ENCODE measurements at places on chromosomes 1 and 21.
A peak's percentile ranks its signal among the peaks of the same experiment; 100 is the strongest.

DNA sequence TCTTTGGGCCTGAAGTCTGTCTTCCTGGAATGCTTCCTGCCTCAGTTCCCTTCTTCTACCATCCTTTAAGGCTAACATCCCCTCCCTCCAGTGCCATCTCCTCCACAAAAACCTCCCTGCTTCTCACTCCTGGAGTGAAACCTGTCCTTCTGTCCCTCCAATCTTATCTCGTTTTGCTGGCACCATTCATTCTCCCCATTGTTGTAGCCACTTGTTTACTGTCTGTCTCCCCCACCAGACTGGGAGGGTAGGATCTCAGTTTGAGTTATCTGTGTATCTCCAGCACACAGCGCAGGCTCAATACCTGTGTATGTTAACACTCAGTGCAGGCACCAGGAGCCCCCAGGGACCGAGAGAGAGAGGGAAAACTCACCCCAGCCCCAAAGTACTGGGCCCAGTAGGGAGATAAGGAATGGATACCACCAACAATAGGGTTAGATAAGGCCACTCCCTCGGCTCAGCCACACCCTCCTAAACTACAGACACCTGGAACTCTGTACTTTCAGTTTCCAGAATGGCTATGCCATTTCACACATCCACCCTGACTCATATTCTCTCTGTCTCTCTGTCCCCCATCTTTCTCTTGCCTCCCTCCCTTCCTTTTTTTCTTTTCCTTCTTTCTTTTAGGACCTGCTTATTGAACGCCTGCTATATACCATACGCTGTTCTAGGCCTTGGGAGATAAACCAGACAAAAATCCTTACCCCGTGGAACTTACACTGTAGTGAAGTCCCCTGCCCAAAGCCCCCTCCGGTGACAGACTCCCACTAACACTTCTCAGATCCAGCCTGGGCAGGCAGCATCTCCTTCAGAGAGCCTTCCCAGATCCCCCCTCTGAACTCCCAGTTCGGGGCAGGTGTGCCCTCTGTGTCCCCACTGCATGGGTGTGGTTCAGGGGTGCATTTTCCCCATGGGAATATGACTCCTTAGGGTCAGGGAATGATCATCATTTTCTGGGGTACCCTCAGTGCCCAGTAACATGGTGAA is 3.3 kb upstream of the SSBP3 start:
- DNase-seq = peak; percentile 75

DNA sequence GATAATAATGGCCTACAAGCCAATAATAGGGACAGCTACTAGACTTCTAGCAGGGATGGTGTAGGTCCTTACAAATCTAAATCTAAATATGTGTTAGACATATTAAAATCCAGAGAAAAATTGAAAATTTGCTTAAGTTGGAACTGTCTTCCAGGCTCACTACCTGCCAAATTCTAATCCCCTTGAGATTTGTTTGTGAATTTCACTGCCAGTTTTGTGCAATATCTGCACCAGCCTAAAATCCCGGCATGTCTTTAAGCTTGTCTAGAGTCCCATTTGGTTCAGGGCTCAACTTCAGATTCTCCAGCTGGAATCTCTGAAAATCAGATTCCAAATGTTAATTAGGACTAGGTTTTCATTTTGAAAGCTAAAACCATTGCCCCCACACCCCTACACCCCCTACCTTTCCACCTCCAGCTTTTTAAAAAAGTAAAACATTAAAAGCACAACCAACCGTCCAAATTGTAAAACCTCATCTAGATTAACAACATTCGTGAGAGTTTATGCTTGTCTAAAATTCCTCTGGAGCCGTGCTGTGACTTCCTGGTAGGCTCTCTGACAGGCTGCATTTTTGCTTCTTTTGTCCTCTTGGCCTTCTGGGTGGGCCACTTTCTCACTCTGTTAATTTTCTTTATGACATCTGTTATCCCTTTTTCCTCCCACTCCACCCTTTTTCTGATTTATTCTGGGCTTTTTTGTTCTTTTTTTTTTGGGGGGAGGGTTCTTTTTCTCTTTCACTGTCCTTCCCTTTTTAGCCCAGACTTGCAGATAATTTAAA is 348.7 kb downstream of the PAPPA2 start:
- no peak for DNase-seq

DNA sequence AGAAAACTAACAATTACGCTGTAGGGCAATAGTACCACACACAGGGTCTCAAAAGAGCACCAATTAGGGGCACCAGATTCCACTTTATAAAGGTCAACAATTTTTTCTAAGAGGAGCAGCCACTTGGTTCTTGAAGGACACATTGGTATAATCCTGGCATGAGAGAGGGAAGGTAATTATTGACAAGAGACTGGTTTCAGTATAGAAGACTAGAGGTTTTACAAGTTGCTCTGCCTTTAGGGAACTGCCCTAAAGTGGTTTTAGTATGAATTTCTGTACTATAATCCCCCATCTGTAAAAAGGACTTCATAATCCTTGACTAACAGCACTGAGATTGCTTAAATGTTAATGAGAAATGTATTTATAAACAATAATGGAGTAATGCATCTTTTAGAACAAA is 648.5 kb upstream of the PTBP2 start:
- DNase-seq = no peak

DNA sequence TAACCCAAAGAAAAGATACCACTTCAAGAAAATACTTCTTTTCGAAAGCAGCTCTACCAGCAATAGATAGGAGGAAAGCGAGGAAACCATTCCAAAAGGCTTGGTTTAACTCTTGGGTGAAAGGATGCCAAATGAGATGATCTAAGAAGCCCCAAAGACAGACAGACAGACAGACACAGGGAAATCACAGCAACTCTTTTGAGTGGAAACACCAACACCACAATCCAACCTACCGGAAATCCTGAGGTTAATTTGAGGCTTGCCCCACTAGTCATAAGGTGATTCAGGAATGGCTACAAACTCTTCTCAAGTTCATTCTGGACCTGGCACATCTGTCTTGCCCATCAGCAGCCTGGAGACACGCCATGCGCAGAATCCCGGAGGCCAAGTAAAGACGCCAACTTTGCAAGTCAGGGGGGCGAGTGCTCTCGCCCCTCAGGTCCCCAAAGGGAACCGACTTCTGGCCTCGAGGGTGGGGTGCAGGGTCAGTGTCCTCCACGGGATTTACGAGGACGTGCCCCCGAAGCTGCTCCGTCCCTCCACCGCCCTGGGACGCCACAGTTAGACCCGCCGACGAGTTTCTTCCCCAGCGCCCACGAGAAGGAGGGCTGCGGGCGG is 778 bp downstream of the EVI5 start:
- DNase-seq = peak; percentile 80

- DNase-seq = no peak
These were observed 17.0 kb downstream of the IL10RB start for GRCh38 chr21:33283203-33283602.

DNA sequence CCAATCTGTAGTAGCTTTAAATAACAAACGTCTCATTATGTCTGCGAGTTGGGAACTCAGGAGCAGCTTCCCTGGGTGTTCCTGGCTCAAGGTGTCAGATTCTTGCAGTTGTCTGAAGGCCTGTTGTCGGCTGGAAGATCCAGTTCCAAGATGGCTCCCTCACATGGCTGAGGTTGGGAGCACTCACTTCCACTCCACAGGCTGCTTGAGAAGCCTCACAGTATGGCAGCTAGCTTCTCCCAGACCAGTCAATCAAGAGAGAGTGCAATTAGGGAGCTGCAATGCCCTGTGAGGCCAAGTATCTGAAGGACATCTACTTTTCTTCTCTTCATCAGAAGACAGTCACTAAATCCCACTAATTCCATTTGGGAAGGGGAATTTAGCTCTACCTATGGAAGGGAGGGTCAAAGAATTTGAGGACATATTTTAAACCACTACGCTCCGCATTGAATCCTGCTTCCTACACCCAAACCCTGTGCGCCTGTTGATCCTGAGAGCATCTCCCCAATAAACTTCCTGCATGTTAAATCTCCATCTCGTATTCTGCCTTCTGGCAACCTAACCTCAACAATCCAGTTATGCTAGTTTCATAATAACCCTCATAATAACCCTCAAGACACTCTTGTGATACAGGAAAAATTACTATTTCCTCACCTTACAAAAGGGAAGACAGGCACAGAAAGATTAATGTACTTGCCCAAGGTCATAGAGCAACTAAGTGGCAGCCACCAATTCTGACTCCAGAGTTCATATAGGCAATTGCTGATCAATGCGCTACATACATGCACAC is 3.6 kb upstream of the VPS26C start:
- DNase-seq = no peak

GRCh38 chr1:232602622-232603021 is 27.3 kb downstream of the SIPA1L2 start:
- no peak for DNase-seq

- DNase-seq = no peak
These were observed 308.0 kb downstream of the CAMTA1 start for GRCh38 chr1:7093297-7093696.

- DNase-seq = no peak
These were observed 19.0 kb upstream of the ABCG1 start for GRCh38 chr21:42199868-42200463.

GRCh38 chr1:17027900-17028299 is 16.2 kb upstream of the ATP13A2 start:
- no peak for DNase-seq

GRCh38 chr1:223707256-223708000 is 4.9 kb upstream of the CAPN2 start:
- no peak for DNase-seq

GRCh38 chr21:30676737-30677136 is 34.1 kb downstream of the KRTAP20-3 start:
- DNase-seq = no peak

GRCh38 chr1:199054694-199055093 is 415.9 kb downstream of the PTPRC start:
- no peak for DNase-seq

DNA sequence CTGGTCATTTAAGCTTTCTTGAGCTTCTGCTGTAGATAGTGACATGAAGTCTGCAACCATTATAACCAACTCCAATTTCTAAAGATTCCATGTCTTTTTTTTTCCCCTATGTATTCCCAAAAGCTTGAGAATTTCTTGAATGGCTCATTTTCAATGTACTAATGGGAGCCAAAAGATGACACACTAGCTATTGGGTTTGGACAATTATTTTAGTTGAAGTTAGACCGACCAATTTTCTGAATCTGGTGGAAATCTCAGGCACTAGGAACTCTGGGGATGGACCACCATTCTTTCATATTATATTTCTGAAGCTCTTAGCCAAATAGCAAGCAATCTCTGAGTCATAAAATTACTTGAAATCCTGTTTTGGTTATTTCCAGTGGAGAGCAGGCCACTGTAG is 617.4 kb upstream of the ADAMTS5 start:
- no peak for DNase-seq

DNA sequence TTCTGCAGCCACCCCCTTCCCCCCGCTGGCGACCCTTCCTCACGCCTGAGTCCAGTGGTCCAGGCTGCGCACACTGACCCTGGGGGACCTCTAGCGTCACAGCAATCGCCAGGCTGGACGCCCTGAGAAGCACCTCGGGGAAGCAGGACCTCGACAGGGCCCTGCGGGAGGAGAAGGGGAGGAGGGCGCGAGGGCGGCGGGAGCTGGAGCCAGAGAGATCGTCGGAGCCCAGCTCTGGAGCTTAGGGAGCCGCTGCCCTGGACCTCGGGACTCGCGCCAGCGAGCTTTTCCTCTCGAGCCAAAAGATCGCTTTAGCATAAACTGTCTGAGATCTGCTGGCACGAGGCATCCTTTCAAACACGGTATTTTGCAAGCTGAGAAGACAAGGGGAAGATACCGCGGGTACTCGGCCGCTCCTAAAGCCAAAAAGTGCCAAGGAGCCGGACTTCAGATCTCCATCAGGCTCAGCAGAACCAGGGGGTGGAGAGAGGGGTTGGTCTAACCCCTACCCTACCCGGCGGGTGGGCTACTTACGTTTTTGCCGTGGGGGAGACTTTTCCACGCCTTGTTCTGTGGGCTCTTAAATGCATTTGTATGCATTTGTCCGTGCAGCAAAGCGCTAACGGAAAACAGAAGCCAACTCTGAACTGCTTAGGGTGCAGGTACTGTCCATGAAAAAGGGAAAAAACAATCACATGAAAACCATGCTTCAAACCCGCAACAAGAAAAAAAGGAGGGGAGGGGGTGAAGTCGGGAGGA is 586 bp downstream of the COL24A1 start:
- no peak for DNase-seq

DNA sequence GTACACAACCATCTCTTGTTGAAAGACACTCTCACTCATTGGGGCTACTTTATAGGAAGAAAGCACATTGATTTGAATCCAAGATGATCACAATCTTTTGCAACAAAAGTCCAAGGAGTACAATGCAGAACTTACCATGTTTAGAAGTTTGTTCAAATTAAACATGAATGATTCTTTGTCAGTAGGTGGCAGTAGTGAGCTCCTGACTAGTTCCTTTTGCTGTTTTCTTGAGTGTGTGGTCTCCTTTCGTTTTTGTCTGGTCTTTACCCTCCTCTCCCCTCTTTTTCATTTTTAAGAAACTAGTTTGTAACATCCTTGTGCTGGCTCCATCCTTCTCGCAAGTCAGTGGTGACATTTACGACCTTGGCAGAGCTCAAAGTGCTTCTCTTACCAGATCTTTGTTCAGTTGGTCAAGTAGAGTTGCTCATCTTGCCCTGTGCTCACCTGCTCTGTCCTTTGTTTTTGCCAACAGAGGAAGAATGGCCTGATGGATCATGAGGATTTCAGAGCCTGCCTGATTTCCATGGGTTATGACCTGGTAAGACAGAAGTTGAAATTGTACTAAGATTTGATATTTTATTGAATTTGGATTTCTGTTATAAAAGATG is 35.7 kb upstream of the MTR start:
- no peak for DNase-seq

- DNase-seq = no peak
These were observed 1.2 kb downstream of the PIK3C2B start for GRCh38 chr1:204493145-204493983.

GRCh38 chr1:215344539-215344938 is 222.6 kb upstream of the KCTD3 start:
- no peak for DNase-seq

DNA sequence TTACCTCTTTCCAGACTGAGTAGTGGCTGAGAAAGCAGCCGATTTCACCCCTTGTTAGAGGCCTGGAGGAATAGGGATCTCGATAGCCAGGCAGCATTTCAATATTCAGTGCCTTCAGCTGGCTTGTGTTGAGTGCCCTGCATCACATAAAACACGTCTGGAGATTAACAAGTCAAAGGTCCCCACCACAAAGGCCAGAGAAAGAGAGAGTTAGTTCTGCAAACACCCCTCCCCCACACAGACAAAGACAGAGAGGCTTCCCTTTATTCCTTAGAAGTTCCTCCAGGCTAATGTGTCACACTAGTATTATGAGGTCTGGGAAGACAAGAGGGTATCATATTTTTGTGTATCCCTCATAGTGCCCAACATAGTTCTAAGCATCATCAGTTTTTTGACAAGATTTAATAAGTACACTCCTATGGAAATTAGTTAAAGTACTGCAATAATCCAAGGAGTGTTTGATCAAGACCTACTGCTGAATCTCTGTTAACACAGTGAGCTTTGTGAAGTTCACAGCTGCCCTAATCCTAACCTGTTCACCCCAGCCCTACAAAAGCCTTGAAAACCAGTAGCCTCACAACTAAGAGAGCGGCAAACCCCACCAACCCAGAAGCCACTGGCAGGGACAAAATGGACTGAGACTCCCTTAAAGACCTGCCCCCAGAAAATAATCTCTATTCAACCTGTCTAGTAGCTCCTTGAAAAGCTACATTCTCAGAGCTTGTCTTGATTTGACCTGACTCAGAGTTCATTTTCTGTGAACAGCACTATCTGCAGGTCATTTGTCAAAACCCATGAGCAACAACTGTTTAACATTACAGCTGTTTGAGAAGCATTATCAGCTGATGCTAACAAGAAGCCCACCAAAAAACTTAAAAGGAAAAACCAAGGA is 91.9 kb downstream of the COLGALT2 start:
- DNase-seq = no peak

Measured in activated CD8-positive, alpha-beta memory T cell treated with anti-CD3 and anti-CD28 coated beads, Interleukin-2, amount 10 ng/mL, durations not matched to agents 7 days and 5 days (primary cell).